ENCODE measurements at places on chromosomes 5 and 9. TPM values are rescaled to one million over a fixed set of nuclear protein-coding genes. Genes with fewer than 3 reads are reported as not detected.
A peak's percentile ranks its signal among the peaks of the same experiment; 100 is the strongest.

PCDHGA9 gene
- not detected for polyA plus RNA-seq

HEMGN gene
- polyA plus RNA-seq: 1.8 TPM

DNA sequence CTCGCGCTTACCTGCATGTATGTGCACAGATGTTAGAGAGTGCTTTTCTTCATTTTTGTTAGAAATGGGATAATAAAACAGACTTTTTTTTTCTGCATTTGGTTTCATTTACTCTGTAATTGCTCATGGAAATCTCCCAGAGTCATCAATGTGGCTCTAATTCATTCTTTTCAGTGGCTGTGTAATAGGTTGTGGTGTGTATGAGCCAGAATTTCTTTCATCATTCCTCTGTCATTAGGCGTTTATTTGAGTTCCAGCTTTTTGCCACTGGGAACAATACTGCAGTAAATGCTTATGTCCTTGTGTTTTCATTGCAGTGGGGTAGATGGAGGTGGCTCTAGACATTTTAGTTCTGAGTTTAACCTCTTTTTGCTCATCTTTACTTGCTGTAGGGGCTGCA lies 118.9 kb downstream of the NXNL2 start:
- H3K36me3 ChIP-seq: no peaks in the 10 kb centered on the region
- no peaks in the 10 kb centered on the region for H3K4me1 ChIP-seq
- DNase-seq: no peak
- no peak overlapping the region for H3K4me3 ChIP-seq
- no peak overlapping the region for H3K27ac ChIP-seq

GRCh38 chr5:103464835-103465484 lies 97.6 kb downstream of the NUDT12 start:
- H3K4me3 ChIP-seq: no peak overlapping the region
- H3K36me3 ChIP-seq: no peaks in the 10 kb centered on the region
- peaks cover 2% of the 10 kb centered on the region for H3K27me3 ChIP-seq
- no peak overlapping the region for H3K27ac ChIP-seq
- DNase-seq: no peak
- H3K4me1 ChIP-seq: no peaks in the 10 kb centered on the region

DNA sequence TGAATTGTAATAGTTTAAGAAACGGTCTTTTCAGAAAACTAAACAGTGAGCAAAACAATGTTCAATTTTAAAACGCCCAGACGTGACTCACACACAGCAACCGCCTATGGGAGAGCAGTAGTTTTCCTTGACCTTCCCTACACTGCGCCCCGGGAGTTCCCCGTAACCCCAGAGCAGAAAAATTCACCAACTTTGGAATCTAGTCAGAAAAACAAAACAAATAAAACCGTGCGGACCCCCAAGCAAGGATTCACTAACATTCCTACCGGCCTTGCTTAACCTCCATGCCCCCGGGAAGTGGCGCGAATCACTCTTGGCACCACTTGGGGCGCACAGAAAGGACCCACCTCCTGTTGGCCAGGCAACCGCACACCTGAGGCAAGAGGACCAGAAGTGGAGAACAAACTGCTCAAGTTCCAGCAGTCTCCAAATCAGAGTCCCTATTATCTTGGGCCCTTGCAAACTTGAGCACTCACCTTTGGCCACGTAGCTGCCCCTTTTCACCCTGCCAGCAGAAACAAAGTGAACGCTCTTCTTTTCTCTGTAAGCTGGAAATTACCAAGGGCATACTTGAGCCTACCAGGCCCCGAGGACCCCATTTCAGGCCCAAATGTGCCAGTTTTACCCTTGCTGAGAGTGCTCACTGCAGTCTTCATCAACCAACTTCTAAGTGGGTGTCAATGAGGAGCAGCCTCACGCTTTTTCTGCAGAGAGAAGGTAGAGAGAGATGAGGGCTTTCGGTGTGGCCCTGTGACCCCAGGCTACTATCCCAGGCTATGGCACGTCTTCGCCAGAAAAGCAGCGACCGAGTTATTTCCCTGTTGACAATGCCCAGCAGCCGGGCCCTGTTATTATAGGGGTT lies 189.7 kb downstream of the MEF2C start:
- H3K27me3 ChIP-seq: peaks cover 68% of the 10 kb centered on the region

- H3K4me3 ChIP-seq: no peak overlapping the region
- no peaks in the 10 kb centered on the region for H3K36me3 ChIP-seq
- DNase-seq: no peak
- H3K4me1 ChIP-seq: no peaks in the 10 kb centered on the region
- H3K27me3 ChIP-seq: peaks cover 8% of the 10 kb centered on the region
Measured at GRCh38 chr9:16405421-16405820, 465.0 kb downstream of the BNC2 start.

SAXO1 gene
- not detected for polyA plus RNA-seq

- no peak overlapping the region for H3K4me3 ChIP-seq
- no peaks in the 10 kb centered on the region for H3K27me3 ChIP-seq
- no peak overlapping the region for H3K27ac ChIP-seq
- no peaks in the 10 kb centered on the region for H3K4me1 ChIP-seq
- no peak for DNase-seq
Measured at GRCh38 chr9:33992632-33993031, 56.1 kb downstream of the UBAP2 start.

- DNase-seq: no peak
- no peaks in the 10 kb centered on the region for H3K27me3 ChIP-seq
- H3K27ac ChIP-seq: no peak overlapping the region
- no peaks in the 10 kb centered on the region for H3K36me3 ChIP-seq
Measured at GRCh38 chr5:12384005-12384404, 479.8 kb upstream of the CTNND2 start.

MAMDC2 gene
- polyA plus RNA-seq: 0.22 TPM

DNA sequence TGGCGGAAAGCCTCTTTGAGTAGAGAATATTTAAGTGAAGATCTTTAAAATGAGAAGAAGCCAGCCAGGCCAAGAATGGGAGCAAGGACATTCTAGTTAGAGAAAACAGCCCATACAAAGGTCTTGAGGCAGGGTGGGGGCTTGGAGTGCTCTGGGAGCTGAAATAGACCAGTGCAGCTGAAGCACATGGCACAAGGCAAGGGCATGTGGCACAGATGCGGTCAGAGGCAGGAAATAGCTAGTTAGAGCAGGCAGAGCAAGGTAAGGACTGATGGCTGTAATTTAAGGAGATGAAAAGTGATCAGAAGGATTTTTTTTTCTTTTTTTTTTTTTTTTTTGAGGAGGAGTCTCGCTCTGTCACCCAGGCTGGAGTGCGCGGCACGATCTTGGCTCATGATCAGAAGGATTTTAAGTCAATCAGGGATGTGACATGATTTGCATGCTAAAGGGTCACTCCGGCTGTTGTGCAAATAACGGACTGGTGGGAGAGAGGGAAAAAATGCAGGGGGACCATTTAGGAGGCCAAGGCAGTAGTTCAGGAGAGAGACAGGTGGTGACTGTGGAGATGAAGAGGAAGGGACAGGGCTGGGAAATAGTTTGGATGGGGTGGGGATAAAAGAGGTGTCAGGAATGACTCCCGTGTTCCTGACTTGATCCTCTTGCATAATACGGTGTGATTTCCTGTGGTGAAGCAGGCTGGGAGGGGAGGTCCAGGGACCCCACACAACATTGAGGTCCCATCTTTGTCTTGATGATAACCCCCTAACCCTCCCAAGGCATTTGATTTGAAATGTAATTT lies 207.6 kb downstream of the HSPA4 start:
- no peaks in the 10 kb centered on the region for H3K4me1 ChIP-seq
- no peak overlapping the region for H3K27ac ChIP-seq
- no peaks in the 10 kb centered on the region for H3K36me3 ChIP-seq
- no peak for DNase-seq
- no peak overlapping the region for H3K4me3 ChIP-seq

PRRX2 gene
- polyA plus RNA-seq: not detected

DNA sequence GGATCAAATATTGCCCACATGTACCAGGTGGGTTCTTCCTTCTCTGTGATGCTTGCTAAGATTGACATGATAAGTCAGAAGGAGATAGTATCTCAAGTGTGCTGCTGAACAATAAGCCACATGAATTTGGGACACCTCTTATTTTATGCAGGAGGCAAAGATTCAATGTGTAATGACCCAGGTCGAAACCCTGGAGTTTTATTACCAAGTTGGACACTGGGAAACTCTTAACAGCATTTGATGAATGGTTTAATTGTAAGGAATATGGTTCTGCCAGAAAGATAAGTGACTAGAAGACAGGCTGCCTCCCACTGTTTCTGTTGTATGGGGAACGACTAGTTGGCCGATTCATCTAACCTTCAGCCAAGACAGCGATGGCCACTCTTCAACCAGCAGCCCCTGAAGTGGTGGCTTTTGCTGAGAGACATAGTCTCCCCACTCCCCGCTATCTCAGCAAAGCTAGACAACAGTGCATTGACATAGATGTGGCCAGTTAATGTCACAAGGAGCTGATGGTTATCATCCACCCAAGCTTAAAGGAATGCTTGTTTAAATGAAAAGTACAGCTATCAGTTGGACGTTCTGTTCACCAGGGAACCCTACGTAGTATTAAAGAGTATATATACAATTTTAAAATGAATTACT lies 407.7 kb downstream of the KDM4C start:
- peaks cover 12% of the 10 kb centered on the region for H3K36me3 ChIP-seq
- peaks cover 6% of the 10 kb centered on the region for H3K4me1 ChIP-seq
- H3K4me3 ChIP-seq: no peak overlapping the region
- no peaks in the 10 kb centered on the region for H3K27me3 ChIP-seq

DNA sequence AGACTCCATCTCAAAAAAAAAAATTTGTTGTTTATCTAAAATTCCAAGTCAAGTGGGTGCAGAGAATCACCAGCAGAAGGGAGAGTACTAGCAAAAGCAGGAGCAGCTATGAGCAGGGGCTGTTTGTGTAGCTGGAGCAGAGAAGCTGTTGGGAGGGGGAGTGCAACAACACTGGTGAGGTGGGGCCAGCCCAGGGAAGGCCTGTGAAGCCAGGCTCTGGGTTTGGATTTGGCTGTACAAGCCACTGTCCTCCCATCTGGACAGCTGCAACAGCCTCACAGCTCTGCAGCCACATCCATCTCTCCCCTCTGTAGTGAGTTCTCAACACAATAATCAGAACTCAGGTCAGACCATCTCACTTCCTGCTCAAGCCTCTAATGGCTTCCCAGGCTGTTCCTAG lies 59.4 kb downstream of the TMOD1 start:
- H3K4me1 ChIP-seq: no peaks in the 10 kb centered on the region
- no peaks in the 10 kb centered on the region for H3K36me3 ChIP-seq
- no peak overlapping the region for H3K4me3 ChIP-seq
- H3K27ac ChIP-seq: no peak overlapping the region
- no peak for DNase-seq
- H3K27me3 ChIP-seq: peaks cover 9% of the 10 kb centered on the region

DNA sequence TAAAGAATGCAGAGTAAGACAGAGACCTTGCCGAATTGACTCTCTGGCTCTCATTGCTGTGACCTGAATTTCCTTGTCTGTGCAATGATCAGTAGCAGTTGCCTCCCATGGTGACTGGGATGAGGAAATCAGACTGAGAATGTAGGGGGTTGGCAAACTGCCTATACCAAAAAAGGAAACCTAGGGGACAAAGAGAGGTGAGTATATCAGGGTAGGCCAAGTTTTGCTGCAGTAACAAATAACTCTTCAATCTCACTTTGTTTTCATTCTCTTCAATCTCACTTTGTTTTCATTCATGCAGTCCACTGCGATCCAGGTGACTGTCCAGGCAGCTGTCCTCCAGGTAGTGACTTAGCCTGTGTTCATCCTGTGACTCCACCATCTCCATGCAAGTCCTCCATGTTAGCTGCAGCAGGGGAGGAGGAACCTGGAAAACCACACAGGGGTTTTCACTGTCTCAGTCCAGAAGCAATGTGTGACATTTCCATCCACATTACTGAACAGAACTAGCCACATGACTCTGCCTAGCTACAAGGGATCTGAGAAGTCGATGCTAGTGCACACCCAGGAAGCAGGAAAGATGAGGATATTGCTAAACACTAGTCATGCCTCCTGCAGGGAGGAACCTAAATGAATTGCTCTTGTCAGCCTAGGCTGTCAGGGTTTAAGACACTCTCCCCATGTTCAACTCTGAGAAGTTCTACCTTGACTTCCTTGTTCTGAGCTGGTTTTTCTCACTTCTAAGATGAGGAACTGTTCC lies 26.0 kb downstream of the TMEM174 start:
- peaks cover 8% of the 10 kb centered on the region for H3K4me1 ChIP-seq
- no peaks in the 10 kb centered on the region for H3K36me3 ChIP-seq
- no peak overlapping the region for H3K4me3 ChIP-seq
- DNase-seq: no peak
- H3K27me3 ChIP-seq: peaks cover 17% of the 10 kb centered on the region

DNA sequence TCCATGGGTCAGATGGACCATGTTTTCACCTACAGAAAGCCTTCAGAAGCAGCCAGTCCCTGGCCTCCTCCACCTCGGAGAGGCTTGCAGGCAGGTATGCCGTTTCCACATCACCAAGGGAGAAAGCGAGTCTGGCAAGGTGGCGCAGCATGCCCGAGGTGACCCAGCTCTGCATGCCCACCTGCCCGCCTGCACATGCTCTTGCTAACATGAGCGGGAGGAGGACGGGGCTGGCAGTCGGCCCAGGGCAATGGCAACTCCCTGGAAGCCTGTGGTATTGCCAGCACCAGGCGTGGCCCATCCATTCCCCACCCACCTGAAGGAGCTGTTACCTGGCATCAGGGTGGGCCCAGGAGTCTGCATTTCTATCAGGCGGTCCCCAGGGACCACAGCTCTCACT lies 3.3 kb upstream of the NINJ1 start:
- H3K4me3 ChIP-seq: no peak overlapping the region
- H3K4me1 ChIP-seq: peaks cover 18% of the 10 kb centered on the region
- DNase-seq: no peak
- no peak overlapping the region for H3K27ac ChIP-seq

FREM1 gene
- polyA plus RNA-seq: not detected

IFNK gene
- not detected for polyA plus RNA-seq

DNA sequence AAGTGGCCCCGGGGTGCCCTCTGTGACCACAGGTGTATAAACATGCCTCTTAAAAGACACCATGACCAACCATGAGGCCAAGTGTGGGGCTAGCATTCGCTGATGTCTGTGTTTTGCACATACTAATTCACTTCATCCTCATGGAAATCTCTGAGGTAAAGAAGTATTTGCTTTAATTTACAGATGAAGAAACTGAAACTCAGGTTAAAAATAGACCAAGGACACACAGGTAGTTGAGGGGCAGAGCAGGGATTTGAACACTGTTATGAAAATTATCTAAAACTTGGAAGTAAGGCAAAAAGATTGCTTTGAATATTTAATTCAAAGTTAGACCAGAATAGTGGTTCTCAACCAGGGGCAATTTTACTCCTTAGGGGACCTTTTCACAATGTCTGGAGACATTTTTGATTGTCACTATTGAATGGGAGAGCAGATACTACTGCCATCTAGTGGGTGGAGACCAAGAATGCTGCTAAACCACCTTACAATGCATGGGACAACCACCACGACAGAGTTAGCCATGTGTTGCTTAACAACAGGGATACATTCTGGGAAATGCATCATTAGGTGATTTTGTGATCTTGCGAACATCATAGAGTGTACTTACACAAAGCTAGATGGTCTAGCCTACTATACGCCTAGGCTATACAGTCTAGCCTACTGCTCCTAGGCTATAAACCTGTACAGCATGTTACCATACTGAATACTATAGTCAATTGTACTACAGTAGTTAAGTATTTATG lies 8.0 kb upstream of the FXN start:
- H3K4me3 ChIP-seq: peak overlapping the region; percentile 19
- peaks cover 59% of the 10 kb centered on the region for H3K4me1 ChIP-seq
- peak overlapping the region; percentile 35 for H3K27ac ChIP-seq
- H3K36me3 ChIP-seq: no peaks in the 10 kb centered on the region
